GM04504 (cell line): ENCODE measurements at places on chromosomes 3 and 15.

DNA sequence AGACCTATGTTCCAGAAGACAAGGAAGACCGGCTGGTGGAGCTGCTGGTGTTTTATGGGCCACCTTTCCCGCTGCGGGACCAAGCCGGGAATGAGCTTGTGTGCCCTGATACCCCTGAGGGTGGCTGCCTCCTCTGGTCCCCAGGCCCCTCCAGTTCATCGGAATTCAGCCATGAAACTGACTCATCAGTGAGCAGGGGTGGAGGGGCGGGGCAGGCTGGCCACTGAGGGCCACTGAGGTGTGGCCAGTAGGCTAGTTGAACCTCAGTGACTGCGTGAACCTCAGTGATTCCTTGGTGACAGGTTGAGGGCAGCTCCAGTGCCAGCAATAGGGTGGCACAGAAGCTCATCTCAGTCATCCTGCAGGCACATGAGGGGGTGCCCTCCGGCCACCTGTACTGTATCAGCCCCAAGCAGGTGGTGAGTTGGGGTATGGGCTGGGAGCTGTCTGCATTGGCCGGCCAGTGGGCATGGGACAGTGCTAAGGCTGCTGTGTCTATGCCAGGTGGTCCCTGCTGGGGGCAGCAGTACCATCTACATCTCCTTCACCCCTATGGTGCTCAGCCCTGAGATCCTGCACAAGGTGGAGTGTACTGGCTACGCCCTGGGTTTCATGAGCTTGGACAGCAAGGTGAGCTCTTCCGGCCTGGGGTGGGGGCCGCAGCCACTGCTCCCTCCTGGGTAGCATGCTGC lies 20.3 kb downstream of the ACAA1 start:
- DNase-seq = no peak

GRCh38 chr15:25932696-25933095 lies 69.6 kb upstream of the ATP10A start:
- DNase-seq = no peak

DNA sequence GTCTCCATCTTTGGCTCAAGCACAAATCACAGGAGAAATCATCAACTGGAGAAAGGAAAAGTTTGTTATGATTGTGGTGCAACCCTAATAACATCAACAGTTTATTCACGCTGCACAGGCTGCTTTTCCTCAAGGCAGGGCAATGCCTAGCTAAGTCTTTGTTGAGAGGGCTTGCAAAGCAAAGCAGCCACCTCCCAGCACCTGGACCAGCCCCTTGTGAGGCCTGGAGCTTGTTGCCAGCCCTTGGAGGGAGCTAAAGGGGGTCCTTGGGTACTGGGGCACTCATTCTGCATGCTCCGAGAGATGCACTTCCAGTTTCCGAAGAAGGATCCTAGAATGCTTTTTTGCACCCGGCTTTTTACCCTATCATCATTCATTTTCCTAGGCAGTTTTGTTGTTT lies 288.2 kb downstream of the CLSTN2 start:
- no peak for DNase-seq

DNA sequence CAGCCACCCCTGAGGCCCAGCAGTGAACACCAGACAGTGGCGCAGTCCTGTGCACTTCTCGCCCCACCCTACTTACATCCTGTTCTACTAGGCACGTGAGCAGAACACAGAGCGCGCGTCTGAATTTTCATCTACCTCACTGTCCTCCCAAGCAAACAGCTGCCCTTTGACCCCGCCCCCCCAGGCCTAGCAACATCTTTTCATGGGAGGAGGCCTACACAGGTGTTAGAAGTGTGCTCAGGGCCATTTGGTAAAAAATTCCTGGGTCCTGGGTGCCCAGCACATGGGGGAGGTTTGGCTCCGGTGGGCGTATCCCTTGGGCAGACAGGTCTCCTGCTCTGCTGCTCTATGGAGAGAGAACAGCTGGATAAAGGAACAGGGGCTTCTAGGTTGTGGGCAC lies 95.0 kb downstream of the MYLK start:
- DNase-seq = no peak

- no peak for DNase-seq
Measured at GRCh38 chr3:138507524-138507923, 73.1 kb downstream of the ESYT3 start.
